ENCODE measurements at places on chromosomes 4 and X. TPM values are rescaled to one million over a fixed set of nuclear protein-coding genes. Genes with fewer than 3 reads are reported as not detected.

GRCh38 chr4:73867783-73868182, 1.4 kb upstream of the CXCL1 start:
- DNase-seq, result no peak

Gene RBM46
- not detected for polyA plus RNA-seq

- no peak for DNase-seq
Measured at GRCh38 chrX:110665223-110666002, 130.2 kb downstream of the CHRDL1 start.

- no peak for DNase-seq
Measured at GRCh38 chr4:185730849-185731608, 81.0 kb downstream of the SORBS2 start.

DNA sequence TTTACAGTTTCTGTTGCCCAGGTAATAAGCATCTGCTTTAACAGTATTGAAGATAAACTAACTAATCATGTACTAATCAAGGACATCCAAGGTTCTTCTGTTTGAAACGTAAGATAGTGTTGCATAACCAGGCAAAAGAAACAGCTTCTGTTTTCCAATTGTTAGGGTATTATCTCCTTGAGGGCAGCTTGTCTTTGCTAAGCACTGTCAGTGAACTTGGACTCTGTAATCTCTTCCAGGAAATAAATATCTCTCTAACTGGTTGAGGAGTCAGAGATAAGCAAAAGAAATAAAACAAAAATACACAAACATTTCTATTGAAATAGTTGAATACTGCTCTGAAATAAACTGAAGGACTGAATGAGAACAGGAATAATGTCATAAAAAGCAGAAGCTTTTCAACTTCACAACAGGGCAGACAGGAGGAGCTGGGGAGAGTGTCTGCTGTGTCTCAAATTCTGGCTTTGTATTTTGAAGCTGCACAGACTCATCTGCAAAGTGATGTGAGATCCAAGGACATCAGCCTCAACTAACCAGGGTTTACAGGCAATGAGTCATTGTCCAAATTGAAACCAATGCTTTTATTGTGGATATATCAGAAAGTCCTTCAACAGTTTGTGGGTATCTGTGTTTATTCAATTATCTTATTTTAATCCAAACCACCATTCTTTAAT, 1253.0 kb upstream of the PCDH7 start:
- DNase-seq, result no peak

DNA sequence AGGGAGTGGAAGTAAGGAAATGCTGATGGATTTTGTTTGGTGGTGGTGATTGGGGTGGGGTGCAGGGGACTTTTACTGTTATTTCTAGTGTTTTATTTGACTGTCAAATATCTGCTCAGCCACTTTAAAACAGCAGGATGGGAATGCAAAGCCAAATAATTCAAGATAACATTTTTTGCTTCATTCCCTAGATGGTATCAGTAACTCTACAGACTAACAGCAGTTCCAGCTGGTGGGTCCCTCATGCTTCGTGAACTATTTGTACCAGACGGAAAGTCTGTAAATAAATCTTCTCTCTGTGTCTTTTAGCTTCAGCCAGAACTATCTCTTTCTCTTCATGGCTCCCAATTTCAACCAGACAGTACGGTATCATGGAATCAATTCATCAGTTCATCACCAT, 27.5 kb downstream of the GPR143 start:
- no peak for DNase-seq

DNA sequence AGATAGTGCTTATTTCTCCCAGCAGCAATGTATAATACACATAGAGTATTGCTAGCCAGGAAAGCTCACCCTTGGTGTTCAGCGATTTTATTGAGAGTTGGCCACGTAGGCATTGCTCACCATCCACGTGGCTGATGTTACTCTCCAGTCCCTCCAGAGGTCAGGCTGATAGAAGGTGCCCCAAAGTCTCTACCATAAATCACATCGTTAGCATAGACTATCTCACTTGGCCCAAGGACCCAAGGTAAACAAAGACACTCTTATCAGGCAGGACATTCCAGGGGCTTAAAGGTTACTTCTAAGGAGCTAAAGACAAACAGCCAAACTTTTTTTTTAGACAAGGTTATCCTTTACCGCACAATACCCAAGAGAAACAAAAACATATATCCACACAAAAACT, 30.3 kb upstream of the RGN start:
- DNase-seq, result no peak

GRCh38 chrX:132486599-132487178, 2.1 kb downstream of the MBNL3 start:
- DNase-seq, result no peak
